HTR-8/SVneo (cell line): ENCODE measurements at places on chromosomes 11 and 22.

- no peak for DNase-seq
These were observed 1035.3 kb downstream of the NTM start for GRCh38 chr11:132405728-132406127.

DNA sequence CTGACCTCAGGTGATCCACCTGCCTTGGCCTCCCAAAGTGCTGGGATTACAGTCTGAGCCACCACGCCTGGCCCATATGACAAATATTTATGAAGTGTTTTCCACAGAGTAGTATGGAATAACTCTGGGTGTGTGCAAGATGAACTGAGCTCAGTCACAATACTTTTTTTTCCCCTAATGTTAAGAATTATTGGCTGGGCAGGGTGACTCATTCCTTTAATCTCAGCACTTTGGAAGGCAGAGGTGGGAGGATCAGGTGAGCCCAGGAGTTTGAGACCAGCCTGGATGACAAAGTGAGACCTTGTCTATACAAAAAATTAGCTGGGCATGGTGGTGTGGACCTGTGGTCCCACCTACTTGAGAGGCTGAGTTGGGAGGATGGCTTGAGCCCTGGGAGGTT, 6.4 kb downstream of the PTPRJ start:
- DNase-seq: no peak

- no peak for DNase-seq
These were observed 4.2 kb upstream of the LRFN4 start for GRCh38 chr11:66852466-66853241.

- DNase-seq: peak; percentile 45
These were observed 4.4 kb upstream of the PGAP2 start for GRCh38 chr11:3803726-3804495.

DNA sequence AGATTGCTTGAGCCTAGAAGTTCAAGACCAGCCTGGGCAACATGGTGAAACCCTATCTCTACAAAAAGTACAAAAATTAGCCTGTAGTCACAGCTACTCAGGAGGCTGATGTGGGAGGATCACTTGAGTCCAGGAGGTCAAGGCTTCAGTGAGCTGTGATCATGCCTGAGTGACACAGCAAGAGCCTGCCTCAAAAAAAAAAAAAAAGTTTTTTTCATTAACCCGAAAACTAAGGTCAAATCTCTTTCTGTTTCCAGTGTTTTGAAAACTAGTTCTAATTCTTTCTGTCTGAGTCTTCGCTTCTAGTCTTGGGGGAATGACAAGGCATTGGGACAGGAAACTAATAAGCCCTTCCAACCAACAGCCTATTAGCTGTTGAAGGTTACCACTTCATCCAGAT, 57.6 kb downstream of the LIF start:
- DNase-seq: no peak

DNA sequence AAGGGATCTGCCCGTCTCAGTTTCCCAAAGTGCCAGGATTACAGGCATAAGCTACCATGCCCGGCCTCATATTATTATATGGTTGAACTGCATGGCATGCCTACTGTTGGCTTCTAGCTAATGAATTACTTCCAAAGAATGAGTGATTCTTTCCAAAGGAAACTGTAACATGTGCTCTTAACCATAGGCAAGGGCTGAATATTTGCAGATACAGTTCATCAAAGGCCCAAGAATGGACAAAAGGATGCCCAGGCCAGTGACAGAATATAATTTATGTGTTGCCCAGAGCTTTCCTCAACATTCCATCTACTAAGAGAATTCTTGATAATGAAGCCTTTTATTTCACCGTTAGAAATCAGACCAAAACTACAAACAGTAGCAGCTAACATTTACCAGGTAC, 27.0 kb upstream of the CCDC89 start:
- no peak for DNase-seq

DNA sequence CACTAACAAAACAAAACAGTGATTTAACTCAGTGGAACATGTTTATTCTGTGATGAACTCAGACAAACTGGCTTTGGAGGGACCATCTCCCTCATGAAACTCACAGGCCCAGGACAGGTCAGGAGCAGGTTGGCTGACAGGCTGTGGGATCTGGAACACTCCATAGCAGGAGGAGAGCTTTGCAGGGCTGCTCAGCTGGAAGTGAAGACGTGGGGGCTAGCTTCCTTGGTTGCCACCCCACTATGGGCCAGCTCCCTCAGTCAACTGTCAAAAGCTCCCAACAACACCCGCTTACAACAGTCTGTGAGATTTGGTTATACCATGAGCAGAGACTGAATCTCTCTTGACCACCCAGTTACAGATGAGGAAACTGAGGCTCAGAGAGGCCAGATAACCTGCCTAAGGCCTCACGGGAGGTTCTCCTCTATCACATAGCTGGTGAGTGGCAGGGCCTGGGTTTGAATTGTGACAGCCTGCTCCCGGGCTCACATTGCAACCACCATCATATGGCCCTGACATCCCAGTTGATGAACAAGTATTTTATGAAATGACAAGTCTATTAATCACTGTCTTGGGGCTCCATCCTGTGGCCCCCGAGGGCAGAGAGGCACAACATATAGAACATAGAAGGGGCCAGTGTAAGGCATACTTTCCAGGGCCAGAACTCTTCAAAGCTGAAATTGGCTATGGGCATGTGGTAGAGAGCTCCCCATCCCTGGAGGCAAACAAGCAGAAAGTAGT, 473.4 kb downstream of the MN1 start:
- no peak for DNase-seq

DNA sequence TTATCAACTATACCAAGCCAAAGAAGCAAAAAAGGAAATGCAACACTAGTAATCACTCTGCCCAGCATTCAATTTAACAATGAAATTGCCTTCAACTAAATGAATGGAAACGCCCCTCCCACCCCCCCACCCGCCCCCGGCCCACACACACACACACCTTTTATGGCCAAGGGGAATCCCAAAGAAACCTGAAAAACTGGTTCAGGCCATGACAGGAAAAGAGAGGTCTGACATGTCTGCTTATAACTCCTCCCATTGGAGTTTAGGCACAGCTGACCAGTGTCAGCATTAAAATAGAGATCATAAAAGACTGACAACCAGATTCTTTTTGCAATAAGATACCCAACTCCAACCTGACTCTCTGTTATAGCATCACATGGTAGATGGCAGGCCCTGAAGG, 42.6 kb downstream of the ACER3 start:
- DNase-seq: no peak

GRCh38 chr11:111417766-111418435, 38.8 kb upstream of the POU2AF1 start:
- no peak for DNase-seq

DNA sequence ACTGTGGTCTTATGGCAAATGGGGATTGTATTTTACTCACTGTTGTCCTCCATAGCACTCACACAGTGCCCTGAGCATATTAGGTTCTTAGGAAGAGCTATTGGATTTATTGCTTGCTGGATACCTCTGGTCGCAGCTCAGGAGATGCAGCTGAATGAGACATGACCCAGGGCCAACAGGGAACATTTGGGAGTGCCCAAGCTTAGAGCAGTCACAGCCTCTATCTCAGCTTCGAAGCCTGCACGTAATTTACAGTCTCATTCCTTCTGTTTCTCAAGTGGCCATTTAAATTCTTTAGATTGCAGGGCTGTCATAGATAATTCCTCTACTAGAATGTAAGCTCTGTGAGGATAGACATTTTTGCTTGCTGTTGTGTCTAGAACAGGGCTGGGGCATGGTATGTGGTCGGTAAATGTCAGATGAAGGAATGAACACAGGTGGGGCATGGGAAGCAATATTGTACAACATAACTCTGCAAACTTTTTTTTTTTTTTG, 192.8 kb downstream of the GRIK4 start:
- DNase-seq: no peak

DNA sequence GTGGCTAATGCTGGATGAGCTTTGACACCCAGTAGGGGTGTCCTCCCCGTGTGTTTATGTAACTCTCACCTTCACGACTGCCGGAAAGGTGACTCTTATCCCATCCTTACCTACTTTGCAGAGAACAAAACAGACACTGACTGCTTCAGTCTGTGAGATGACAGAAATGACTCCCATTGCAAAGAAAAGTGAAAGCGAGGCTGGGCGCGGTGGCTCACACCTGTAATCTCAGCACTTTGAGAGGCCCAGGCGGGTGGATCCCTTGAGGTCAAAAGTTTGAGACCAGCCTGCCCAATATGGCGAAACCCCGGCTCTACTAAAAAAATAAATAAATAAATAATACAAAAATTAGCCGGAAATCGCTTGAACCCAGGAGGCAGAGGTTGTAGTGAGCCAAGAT, 106.4 kb upstream of the ANO1 start:
- no peak for DNase-seq

DNA sequence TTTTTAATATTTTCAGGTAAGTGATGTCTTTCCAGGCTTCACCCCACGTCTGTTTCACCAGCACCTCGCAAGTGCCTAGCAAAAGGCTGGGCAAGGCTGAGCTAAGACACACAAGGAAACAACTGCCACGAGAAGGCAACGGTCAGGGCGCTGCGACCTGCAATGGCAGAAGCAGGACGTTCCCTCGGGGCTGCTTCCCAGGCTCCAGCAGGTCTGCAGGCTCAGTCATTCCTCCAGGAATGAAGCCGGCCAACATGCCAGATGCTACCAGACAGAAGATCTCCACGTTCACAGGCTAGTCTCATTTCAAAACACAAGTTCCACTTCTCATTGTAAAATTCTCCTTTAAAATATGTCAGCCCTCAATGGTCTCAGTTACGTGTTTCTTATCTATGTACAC, 45.5 kb downstream of the CELSR1 start:
- no peak for DNase-seq
